ENCODE measurements at places on chromosomes 12 and 14. TPM values are rescaled to one million over a fixed set of nuclear protein-coding genes. Genes with fewer than 3 reads are reported as not detected.

DNA sequence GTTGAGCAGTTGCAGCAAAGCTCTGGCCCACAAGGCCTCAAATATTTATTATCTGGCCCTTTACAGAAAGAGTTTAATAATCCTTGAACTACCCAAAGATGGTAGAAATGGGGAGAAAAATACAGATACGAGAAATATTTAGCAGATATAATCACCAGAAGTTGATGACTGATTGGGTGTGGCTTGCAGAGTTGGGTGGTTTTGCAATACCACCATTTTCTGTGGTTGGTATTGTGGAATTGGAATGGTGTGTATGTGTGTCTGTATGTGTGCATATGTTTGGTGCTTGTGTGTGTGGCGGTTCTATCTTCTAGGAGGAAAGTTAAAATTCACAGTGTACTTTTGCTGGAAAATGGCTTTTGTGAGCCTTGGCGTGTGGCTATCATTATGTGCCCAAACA, 85.4 kb upstream of the MANSC4 start:
- no peak for DNase-seq

Gene BAZ1A
- polyA plus RNA-seq: 25.5 TPM

DNA sequence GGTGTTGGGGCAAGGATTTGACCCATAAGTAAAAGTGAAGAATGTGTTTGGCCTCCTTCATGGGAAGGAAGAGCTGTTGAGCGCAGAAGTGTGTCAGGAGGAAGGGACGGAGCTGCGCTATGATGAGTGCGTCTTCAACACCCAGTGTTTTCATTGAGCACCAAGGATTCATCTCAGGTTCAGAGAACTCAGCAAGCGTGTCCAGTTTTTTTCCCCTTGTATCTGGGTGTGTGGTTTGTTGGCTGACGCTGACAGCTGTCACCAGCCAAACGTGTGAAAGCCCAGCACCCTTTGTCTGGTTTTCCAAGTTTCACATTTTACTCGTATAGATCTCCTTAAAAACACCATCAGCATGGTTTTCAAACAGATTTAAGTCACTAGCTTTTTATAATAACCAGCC, 12.3 kb downstream of the EP400 start:
- DNase-seq: no peak

DNA sequence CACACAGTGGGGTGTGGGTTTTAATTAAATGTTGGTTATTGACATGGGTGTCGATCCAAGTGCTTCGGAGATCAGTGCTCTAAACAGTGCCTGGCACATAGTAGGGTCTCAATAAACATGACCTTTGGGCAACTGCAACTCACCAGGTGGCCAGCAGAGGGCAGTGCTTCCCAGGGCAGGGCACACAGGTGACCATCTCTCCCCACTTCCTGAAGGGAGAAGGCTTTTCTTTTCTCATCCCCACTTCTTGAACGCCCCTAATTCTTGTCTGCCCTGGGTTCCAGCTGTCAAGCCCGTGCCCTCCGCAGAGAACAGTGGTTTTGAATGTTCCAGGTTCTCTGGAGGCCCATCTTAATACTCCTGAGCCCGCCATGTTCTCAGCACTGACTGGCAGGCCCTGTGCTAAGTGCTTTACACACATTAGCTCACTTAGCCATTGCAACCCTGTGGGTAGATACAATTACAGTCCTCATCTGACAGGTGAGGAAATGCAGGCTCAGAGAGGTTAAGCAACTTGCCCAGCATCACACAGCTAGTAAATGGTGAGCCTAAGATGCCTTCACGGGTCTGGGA, 16.3 kb downstream of the RAPGEF3 start:
- DNase-seq: no peak

Gene MYH6
- polyA plus RNA-seq: 0.17 TPM

DNA sequence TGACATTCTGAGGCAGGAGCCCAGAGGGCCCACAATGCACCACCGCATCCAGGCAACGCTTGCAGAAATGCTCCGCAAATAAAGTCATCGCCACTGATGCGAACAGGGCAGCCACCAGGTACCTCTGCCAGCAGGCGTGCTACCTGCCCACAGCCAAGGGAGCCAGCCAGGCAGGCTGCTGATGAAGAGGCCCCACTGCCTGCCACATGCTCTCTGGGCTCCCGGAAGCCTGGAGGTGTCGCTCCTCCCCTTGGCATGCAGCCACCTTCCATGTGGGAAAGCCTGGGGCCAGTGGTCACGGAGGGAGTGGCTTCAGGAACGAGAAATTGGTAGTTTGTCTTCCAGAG, 14.7 kb downstream of the GPR132 start:
- no peak for DNase-seq

GRCh38 chr14:56176530-56176929, 58.3 kb downstream of the PELI2 start:
- DNase-seq: no peak

DNA sequence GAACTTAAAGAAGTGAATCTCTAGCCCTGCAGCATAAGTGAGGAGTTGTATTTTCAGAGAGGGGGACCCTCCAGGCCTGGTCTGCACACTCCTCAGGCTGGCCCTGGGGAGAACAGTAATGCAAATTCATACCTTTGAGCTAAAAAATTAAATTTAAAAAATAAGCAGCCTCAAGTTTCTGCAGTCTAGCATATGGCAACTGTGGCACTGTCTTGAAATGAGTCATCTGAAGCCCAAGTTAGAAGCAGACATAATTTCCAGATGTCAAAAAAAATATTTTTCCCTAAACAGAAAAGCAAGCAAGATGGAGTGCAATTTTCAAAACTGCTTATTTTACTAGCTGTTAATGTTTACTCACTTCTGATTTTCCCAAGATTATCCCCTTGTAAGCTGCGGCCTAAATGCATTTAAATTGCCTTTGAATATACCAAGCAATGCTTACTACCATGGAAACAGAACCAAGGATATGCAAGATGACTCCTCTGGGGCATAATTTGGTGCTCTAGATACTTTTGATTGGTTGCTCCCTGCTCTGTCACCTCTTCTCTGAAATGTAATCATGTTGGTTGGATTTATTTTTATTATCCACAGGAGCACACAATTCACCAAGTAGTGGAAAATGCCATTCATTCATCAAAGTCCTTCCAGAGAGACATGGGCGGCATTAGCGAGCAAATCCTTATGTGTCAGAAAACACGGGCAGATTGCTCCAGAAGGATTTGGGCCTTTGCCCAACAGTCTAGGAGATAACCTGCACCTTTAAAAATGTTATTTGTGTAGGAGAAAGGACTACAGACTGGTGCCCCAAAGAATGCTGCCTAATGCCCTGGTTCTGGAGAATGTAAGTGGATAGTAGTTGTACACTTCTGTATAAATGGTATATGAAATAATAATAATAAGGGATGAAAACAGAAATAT, 25.0 kb upstream of the DHRS7 start:
- DNase-seq: no peak

GRCh38 chr14:24789378-24789884, 155.4 kb upstream of the GZMB start:
- DNase-seq: no peak

- no peak for DNase-seq
Measured at GRCh38 chr14:30525833-30526232, 33.1 kb upstream of the G2E3 start.

Gene GPRC5A
- 7.0 TPM for polyA plus RNA-seq

DNA sequence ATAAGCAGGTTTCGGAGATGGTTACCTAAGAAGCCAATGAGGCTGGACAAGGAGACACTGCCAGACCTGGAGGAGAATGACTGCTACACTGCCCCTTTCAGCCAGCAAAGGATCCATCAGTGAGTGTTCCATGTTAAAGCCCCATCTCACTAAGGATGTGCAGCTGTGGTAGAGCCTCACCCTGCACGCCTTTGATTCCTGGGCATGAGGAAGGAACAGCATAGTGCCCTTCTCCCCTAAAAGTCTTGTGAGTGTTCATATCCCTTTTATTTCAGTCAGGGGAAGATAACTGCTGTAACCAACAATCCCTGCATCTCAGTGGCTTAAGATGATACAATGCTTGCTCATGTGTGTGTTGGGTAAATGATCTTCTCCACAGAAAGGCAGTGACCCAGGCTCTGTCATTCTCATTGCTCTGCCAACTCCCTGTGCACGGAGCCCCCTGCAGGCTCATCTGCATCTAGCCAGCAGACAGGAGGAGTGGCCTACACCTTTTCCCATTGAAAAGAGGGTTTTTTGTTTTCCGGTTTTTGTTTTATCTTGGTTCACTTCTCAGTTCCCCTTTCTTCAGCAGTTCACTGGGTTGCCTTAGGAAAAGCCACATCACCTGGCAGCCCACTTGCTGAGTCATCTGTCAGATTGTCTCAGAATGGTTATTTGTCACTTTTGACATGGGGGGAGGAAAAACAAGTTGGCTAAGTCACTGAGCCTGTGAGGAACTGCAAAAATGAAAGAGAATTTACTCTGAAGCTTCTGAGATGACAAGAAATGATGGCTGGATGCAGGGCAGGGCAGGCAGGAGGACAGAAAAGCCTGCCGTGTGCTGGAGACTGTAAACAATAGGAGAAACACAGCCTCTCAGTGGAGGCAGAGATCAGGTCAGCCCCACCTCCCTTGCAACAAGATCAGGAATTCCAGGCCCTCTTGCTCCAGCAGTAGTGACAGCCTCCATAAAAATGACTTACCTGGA, 193.3 kb downstream of the ANO4 start:
- no peak for DNase-seq

Gene GPR68
- polyA plus RNA-seq: 1.7 TPM

Gene SERPINA3
- 3.7 TPM for polyA plus RNA-seq

DNA sequence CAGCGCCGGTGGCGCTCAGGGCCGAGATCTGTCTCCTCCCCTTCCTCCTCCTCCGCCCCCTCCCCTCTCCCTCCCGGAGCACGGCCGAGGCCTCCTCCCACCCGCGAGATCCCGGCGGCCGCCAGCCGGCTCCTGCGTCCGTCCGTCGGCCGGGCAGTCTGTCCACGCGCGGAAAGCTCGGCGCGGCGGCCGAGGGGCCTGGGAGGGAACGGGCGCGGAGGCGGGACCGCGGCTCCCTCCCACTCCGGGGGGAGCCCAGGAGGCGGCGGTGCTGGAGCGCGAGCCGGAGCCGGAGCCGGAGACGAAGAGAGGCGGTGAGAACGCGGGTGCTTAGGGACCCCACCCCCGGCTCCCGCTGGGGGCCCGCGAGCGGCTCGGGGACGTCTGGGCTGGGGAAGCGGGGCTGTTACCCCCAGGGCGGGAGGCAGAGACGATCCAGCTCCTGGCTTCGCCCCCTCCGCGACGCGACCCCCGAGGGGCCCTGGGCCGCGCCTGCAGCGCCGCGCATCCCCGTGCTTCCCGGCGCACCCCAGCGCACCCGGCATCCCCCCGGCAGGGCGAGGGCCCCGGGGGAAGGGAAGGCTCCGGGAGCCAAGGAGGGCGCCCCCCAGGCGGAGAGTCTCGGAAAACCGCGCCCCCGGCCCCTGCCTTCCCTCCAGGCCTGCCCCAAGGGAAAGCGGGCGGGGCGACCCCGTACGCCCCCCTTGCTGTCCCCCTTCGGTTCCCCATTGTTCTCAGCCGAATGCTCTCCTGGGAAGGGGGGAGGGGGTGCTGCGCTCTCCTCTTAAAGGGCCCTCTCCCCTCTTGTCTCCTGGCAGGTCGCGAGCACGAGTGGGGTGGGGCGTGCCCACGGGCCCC, at the start of gene DTX1:
Gene DTX1, plus strand, starts transcription at position 100 of the 858 bp plus-strand sequence. CDS start 1,463 bp downstream, outside the sequence.
- DNase-seq: no peak

DNA sequence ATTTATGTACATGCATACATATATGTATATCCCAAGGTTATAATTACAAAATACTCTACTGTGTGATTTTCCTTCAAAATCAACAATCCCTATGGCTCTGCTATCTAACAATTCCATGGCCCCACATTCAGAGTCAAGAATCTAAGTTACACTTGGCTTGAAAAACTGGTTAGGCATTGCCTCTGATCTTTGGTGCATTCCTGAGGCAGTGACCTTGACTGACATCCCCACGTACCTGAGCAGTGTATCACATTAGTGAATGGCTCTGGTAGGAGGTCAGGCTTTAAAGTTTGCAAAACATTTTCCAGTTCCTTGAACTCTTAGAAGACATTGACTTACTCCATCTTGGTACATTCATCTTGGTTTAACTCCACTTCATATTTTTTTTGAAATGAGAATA, 8.5 kb upstream of the STON2 start:
- no peak for DNase-seq

- no peak for DNase-seq
Measured at GRCh38 chr14:81235096-81235495, 14.3 kb upstream of the GTF2A1 start.

Gene KRT73
- not detected for polyA plus RNA-seq

- DNase-seq: no peak
Measured at GRCh38 chr14:104573930-104574329, 5.6 kb upstream of the C14orf180 start.
